ENCODE measurements at places on chromosomes 3 and 15.

DNA sequence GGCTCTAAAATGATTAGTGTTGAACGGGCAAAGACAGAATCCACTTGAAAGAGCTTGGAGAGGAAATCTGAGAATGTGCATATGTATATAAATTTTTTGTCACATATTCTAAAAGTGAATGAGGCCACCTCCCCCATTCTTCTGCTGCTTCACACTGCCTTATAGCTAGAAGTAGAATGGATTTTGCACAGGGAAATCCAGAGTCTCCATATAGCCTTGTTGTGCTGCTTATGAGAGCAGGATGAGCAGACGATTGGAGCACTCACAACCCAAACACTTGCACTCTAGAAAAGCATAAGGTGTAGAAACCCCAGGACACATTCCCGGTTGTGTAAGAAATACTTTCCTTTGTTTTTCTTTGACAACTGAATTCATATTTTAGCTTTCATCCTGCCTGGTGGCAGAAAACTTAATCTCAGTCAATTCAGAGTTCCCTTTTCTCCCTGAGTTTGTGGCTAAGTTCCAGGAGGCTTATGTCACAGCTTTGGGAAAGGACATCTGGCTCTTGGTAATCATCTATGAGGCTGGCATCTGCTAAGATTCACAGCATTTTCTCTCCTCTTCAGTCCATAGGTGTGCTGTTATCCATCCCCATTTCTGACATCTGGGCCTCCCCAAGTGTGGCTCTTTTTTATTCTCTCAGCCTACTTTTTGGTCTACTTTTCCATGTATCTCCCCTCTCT is 188.4 kb upstream of the PFN2 start:
- no peak for DNase-seq

GRCh38 chr3:16102905-16103364 is 71.5 kb upstream of the GALNT15 start:
- no peak for DNase-seq

DNA sequence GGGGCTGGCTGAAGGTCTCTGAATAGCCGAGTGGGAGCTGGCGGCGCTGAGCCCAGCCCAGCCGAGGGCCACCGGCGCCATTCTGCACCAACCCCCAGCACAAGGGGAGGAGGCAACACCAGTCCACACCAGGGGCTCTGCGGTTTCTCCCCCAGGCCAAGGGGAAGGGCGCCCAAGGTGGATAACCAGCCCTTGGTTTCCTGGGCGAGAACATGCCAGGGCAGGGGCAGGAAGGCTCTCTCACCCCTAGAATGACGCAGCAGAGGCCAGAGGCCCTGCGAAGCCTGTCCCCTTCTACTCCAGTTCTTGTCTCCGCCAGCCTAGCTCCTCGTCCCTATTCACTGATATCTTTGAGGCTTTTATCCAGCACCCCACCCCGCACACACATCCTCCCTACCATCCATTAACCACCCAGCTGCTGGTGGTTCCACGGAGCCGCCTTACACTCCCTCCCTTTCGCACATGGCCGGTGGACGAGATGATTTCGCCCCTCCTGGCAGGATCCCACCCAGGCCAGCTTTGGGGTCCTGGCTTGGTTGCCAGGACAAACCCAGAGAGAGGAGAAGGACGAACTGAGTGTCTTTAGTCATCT is 1.3 kb downstream of the RBPMS2 start:
- no peak for DNase-seq

DNA sequence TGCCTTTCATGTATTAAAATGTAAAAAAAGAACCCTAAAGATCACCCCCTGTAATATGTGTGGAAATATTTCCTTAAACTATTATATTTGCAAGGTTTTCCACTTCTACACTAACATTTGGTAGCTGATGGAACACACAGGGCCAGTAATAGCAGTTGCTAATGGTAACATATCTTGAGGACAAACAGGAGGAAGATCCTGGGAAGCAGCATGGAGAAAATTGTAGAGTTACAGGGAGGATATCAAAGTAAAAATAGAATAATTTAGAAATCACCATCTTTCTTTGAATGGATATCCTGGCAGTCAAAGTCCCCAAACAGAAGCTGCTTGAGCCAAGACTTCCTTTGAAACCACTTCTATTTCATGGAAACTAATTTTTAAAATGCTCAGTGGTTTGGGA is 29.5 kb upstream of the OSTN start:
- DNase-seq = no peak

GRCh38 chr15:45665261-45665660 is 30.4 kb downstream of the SQOR start:
- no peak for DNase-seq

DNA sequence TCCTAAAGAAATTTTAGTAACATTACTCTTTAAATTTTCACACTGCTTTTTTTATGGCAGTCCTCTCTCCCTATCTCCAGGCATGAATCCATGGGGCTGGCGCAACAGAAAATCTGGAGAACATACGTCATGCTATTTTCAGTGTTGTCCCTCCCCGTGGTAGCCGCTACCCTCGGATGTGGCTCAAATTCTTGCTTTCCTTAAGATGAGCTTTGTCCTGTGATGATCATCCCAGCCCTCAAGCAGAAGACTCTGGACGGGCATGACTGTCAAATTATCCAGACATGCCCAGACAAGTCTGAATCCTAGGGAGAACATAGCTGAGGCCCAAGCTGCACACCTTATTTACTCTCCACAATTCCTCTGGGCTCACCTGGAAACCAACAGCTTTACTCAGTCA is 49.1 kb downstream of the FMN1 start:
- DNase-seq = no peak

- DNase-seq = no peak
Measured at GRCh38 chr3:188119846-188120245, 34.1 kb upstream of the LPP start.

Data from GM12878 (cell line).